ENCODE measurements at places on chromosomes 5 and 9.

- no peak for DNase-seq
Measured at GRCh38 chr5:11072568-11072967, 311.5 kb upstream of the DAP start.

GRCh38 chr5:67063055-67063454, 133.5 kb downstream of the CD180 start:
- no peak for DNase-seq

DNA sequence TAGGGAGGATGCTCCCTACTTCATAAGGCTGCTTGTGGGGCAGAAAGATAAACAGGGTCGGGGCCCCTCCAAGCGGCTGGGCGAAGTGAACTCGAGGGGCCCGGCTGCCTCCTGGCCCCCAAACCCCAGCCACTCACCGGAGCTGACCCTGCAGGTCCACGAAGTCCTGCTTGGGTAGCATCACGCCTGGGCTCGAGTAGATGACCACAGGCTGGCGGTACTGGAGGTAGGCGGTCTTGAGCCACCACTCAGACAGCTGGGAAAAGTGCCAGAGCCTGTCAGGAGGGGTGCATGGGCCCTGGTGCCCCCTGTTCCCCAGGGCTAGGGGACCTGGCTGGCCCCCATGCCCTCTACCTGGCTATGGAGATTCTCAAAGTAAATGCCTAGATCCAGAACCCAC, 6.5 kb downstream of the CRAT start:
- DNase-seq, result no peak

DNA sequence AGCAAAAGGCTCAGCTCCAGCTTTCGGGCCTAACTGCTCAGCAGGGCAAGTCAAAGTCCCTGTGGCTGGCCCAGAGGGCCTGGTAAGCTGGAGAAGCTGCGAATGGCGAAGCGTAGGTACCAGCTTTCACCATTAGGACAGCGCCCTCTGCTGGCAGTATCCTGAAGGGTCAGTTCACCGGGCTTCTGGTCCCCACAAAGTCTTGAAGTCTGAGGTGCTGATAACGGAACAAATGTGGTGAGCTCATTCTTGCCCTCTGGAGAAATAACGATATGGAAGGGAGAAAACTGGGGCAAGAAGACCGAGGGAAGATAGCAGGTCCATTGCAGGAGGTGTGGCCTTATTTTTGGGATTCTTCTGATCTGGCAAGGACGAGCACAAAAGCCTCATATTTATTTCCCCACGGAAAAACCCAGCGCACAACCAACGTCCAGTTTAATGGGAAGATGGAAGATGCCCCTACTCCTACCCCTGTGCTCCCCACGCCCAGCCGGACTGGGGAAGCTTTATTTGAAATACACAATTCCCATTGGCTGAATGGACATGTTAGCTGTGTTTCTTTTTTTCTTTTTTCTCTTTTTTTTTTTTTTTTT, 7.2 kb downstream of the SOWAHA start:
- DNase-seq, result peak; percentile 91

GRCh38 chr9:113960768-113961167, 84.7 kb downstream of the ZNF618 start:
- DNase-seq, result no peak

- no peak for DNase-seq
Measured at GRCh38 chr5:154217462-154217861, 26.9 kb downstream of the GALNT10 start.

- DNase-seq, result no peak
Measured at GRCh38 chr5:72290356-72291133, 29.5 kb downstream of the MRPS27 start.

DNA sequence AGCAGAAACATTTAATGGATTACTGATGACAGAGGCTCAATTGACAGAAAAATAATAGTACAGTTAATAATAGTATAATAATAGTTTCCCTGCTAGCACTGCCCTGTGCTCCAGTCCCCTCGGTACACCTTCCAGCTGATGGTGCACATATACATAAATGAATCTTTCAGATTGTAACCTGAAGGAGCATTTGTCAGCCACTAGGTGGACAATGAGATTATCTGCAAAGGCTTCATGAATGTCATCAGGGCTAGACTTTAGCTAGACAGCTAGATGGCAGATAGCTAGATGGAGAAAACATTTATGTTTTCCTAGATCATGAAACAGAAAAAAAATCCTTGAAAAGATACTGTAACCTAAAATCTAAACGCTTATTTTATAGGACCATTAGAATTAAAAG, 304.4 kb upstream of the SMC2 start:
- DNase-seq, result no peak

DNA sequence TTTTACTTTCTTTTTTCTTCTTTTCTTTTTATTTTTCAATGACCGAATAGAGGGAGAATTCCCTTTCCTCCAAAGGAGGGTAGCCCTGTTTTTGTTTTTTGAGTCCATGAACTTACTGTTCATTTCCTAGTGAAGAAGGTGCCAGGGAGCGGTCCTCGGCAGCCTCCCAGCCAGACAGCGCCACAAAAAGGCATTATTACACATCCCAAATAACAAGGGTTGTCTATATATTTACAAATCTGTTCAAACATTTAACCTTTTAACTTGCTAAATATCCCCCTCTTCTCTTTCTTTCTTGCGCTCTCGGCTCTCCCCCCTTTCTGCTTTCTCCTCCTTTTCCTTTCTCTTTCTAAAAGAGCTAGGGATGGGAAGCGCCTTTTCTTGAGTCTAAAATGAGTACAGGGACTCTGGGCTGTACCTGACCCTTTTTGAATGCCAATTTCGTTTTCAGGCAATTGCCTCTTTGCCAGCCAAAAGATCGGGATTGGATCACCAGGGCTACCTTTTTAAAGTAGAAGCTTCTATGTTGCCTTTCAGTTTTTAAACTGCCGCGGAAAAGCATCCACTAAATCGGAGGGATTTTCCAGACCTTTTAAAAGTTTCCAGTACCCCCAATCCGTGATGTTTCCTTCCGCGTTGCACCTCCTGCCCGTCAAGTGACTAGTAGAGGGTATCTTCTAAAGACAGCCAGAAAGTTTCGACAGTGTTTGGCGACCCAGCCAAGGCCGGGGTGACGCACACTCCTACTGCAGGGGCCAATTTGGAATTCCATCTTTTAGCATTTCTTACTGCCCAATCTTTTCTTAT, 125.6 kb downstream of the TMEM161B start:
- no peak for DNase-seq

DNA sequence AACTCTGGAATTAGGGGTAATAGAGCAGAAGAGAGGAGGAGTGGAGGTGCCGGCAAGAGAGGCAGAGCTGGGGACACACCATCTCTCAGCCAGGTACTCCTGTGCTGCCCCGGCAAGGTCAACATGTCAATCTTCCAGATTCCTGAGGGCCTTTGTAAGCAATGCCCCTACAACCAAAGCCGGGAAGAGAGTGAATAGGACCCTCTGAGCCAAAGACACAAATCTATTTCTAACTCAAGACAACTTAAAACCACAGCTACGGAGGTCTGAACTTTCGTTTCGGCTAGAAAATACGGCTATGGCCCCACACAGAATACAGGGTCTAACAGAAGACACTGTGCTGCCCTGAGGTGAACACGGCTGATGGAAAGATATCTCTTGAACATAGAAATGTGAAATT, 66.6 kb downstream of the SERINC5 start:
- DNase-seq, result no peak

- DNase-seq, result no peak
Measured at GRCh38 chr5:28808967-28809810, 1770.8 kb upstream of the CDH9 start.

- no peak for DNase-seq
Measured at GRCh38 chr9:79362100-79363081, 209.4 kb upstream of the TLE4 start.

GRCh38 chr9:99166149-99166548, 55.6 kb downstream of the ALG2 start:
- DNase-seq, result no peak

GRCh38 chr9:115715666-115716065, 437.9 kb upstream of the PAPPA start:
- DNase-seq, result no peak

DNA sequence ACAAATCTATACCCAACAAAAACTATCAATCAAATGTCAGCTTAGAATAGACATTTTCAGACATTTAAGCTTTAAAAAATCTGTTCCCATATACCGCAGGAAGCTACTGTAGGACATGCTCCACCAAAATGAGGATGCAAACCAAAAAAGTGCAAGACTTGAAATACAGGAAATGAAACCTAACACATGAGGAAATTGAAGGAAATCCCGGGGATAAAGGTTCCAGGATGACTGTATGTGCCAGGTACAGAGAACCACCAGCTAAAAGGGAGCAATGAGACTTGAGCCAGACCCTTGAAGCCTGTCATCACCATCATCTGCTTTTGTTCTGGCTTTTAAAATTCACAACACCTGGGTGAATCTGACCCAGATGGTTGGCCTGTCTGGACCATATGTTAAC, 21.4 kb downstream of the DIAPH1 start:
- DNase-seq, result no peak
